H9 (cell line): ENCODE measurements at places on chromosomes 7 and 10. TPM values are rescaled to one million over a fixed set of nuclear protein-coding genes. Genes with fewer than 3 reads are reported as not detected.
A peak's percentile ranks its signal among the peaks of the same experiment; 100 is the strongest.

DNA sequence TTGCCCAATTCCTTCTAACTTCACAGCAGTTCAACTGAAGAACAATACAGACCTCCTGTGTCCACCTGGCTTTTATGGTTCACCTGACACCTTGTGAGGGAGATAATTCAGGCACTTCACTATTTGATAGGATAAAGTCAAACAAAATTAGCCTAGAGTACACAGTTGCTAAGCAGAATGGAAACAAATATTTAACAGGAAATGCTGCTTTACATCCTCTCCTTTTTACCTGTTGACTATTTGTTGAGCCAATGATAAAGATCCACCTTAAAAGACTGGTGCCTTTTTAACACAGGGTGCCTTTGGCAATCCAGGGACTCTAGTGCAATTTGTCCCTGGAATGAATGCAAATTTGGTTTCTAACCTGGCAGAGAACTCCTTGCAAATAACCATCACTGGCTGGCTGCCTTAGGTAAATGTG lies 39.8 kb downstream of the ITPRID1 start:
- no peak for DNase-seq

Gene STOX1
- total RNA-seq, result 5.8 and 5.9 TPM in 2 replicates

DNA sequence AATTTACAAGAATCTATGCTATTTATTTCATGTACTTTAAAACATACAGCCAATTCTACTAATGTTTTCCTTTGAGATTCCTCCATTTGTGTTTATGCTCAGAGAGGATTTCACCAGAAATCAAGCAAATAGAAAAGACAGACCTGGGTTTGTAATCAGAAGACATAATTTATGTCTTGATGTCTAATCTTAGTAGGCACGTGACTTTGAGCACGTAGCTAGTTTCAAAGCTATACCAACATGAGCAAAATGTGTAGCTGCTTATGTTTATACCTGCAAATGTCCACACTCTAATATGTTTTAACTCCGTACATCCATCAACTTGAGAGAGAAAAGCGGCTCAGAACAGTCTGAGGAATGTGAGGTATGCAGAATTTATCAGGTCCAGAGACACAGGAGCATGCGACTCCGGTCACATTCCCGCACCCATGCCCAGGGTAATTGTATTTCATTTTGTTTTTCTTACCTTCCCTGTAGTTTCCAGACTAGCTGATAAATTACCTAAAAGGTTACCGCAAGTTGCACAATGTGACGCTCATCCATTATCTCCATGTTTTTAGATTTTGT lies 40.0 kb downstream of the SVOPL start:
- no peak for DNase-seq

DNA sequence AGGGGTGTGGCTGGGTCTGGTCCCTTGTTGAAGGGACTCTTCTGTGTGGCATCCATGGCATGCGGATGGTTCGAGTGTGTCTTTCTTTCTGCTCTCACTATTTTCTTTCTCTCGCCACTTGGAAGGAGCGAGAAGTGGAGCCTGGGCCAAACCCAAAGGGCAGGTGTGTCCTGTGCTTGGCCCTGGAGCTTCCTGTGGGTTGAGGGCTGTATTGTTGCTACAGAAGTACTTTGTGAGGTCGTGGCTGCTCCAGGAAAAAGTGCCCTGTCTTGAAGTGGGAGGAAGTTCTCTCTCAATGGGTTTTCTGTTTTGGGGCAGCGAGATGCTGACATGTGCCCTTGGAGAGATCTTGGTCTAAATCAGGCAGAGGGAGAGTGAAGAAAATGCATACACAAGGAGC lies 72.0 kb downstream of the DOCK1 start:
- DNase-seq, result no peak

GRCh38 chr7:125118444-125118843 lies 188.8 kb upstream of the POT1 start:
- peak; percentile 28 for DNase-seq

Gene OR2A1
- total RNA-seq, result not detected in 2 replicates
